ENCODE measurements at places on chromosomes 16 and 17.

- peak; percentile 16 for DNase-seq
Measured at GRCh38 chr17:64491034-64491860, 5.6 kb downstream of the POLG2 start.

GRCh38 chr17:16459855-16460550 is 32.0 kb downstream of the LRRC75A start:
- no peak for DNase-seq

DNA sequence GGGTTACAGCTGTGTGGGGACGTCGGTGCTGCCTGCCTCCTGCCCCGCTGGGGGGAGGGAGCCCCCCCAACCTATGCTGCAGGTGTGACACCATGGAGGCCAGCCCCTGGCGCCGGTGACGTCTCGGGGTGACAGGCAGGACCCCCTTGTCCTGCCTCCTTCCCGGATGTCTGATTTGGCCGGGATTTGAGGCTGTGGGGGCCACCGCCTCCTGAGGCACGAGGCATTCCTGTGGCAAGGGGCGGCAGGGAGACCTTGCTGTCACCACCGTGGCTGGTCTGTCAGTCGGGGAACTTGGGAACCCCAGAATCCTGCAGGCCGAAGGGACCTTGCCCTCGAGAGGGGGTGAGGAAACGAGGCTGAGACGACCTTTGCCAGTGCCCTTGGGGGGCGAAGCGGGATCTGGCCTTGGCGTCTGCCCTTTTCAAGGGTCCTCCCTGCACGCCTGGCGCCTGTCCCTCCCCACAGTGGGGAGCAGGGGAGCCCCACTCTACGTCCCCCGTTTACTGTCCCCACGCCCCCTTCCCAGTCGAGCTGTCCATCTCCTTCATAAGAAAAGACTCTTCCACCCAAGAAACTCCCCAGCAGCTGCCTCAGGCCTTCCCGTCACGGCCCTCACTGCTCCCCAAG is 74.4 kb downstream of the METRNL start:
- no peak for DNase-seq

GRCh38 chr17:81978524-81979298 is 1.3 kb downstream of the ASPSCR1 start:
- no peak for DNase-seq

DNA sequence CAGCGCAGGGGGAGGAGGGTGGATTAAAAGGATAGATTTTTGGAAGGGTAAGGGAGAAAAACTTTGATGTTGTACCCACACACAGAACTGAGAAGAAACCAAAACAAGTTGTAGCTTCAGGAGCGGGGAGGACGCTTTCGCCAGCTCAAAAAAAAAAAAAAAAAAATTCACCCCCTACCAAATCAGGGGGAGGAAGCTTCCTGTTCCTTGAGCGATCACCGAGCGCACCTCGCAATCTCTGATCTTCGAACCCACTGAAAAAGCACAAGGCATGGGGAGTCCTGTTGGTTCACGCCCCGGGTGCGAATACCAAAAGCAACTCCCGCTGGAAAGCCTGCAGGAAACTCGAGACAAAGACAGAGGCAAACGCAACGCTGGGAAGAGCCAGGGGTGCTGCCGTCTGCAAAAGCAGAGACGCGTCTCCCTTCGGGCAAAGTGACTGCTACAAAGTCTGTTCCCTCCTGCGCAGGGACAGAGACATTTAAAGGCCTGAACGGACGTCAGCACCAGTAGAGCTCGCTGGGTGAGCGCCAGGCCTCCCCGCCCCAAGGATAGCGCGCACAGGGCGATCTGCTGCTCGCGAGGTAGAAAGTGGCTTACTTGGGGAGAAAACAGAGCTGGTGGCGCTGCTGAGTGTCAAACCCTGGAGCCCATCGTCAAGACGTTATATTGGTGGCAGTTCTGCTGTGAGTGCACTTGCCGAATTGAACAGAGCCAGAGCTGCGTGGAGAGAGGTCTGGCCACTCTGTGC is 190.4 kb downstream of the USP22 start:
- no peak for DNase-seq

DNA sequence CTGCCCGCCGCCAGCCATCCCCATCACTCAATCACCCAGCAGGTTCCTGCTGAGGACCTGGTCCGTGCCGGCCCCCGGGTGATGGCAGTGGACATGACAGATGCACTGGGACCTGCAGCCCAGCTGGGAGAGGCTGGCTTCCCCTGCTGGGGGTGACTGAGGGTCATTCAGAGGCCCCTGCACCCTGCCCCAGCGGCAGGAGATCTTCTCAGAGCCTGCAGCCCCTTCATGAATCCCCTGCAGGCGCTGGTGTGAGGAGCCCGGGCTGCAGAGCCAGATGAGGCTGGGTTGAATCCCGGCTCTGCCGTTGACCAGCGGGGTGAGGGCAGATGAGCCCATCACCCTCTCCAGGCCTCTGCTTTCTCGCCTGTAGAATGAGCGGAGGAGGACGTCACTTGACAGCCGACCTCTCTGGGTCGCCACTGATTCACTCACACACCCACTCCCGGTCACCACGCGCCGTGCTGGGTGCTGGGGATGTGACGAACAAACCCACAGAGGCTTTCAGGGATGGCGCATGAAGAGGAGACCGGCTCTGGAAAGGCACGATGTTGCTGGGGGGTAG is 95.2 kb upstream of the CIBAR2 start:
- DNase-seq = no peak
